ENCODE measurements at places on chromosomes 6 and 20.

DNA sequence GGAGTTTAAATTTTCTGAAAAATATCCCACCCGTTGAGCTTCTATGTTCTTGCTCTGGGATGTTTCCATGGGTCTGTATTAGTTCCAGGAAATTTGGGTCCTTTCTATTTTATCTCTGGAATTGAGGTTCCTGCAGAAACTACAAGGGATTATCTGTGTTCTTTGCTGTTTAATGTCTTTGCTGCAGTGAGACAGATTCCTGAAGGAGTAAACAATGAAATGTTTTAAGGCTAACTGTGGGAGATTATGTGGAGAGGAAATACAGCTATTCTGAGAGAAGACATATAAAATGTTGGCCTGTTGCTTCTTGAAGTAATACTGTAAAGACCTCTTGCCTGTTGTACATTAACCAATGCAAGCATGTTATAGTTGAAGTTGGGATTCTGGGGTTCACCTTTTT is 43.5 kb downstream of the SAMD5 start:
- no peak for DNase-seq

- no peak for DNase-seq
These were observed 172.7 kb upstream of the NOX3 start for GRCh38 chr6:155628306-155628705.

- DNase-seq = no peak
These were observed 187.7 kb upstream of the PRSS16 start for GRCh38 chr6:27059621-27060425.

DNA sequence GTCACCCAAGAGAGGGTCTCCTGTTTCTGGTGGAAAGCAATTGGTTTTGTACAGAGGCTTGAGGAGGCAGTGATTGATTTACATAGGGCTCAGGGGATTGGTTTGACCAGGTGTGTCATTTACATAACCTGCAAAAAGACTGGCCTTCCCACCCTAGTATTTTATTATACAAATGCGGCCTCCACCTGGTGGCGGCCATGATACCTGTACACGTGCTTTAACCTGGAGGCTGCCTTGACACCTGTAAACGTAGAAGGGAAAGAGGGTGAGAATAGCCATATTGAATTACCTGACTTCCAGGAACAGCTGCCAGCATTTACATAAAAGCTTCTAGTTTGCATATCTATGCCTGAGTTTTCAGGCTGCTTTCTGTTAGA is 48.7 kb downstream of the HLA-DPB1 start:
- DNase-seq = no peak

GRCh38 chr6:27810768-27811450 is 101.3 kb downstream of the OR2B2 start:
- no peak for DNase-seq

DNA sequence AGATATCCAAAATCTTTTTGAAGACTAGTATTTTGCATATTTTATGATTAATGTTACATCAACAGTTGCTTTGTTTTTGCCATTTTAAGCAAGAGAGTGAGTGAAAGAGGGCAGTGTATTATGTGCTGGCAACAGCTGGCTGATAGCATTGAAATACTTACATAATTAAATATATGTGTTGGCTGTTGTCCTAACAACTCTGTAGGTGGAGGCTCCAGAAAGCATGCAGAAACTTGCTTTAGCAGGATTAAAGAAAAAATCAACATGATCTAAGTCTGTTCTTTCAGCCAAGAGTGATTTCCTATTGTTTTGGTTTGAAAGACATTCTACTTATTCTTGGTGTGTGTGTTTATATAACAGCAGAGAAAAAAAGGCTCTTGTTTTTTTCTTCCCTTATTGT is 127.5 kb downstream of the CDKAL1 start:
- no peak for DNase-seq

GRCh38 chr20:44247131-44247571 is at the start of gene GDAP1L1:
TSS of gene GDAP1L1 (plus strand) at chr20:44247308. CDS start at chr20:44247335, 27 bp downstream.
- DNase-seq = peak; percentile 6

DNA sequence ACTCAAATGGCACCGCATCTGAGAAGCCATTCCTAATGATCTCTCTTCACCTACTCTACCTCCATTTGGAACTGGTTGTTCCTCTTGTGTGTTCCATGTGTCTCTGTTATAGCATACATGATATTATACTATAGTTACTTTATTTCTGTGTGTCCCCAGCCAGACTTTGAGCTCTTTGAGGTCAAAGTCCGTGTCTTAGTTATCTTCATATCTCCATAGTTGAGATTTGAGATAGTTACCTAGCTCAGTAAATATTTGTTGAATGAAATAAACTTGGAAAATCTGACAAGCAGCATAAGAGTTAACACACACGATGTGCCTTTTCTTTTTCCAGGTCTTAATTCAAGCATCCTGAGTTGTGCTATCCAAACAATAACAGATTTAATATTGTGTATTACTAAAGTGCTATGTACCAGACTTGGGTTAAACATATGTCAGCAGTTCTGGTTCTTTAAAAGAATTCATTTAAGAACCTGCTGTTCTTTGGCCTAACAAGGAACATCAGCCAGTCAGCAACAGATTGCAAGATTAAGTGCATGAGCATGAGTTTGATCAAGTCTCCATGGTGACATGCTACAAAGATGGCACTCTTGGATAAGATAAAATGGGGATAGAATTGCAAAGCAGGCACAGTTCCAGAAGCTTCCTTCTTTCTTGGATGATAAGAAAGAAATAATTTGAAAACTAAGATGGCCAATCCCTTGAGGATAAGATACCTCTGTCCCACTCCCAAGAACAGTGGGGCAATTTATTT is 8.7 kb upstream of the TNFRSF21 start:
- no peak for DNase-seq

- peak; percentile 29 for DNase-seq
These were observed 122.3 kb downstream of the THBS2 start for GRCh38 chr6:169131390-169131789.

- no peak for DNase-seq
These were observed 875.3 kb downstream of the EYS start for GRCh38 chr6:64831680-64832079.

GRCh38 chr20:41440882-41441281 is 74.3 kb upstream of the EMILIN3 start:
- no peak for DNase-seq

DNA sequence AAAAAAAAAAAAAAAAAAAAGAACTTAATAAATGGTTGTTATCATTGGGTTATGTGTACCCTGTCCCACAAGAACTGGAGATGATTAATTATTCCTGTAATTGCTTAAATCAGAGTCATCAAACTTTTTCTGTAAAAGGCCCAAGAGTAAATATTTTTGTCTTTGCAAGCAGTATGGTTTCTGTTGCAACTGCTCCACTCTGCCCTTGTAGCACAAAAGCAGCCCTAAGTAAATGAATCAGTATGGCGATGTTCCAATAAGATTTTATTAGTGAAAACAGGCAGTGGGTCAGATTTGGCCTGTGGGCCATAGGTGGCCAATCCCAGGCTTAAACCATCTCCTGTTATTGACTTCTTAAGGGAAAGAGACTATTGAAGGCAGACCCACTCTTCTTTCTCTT is 252.7 kb downstream of the TSHZ2 start:
- no peak for DNase-seq

GRCh38 chr20:52379723-52380336 is 188.3 kb upstream of the ZFP64 start:
- no peak for DNase-seq

- no peak for DNase-seq
These were observed 130.0 kb upstream of the GMDS start for GRCh38 chr6:2375443-2375842.

DNA sequence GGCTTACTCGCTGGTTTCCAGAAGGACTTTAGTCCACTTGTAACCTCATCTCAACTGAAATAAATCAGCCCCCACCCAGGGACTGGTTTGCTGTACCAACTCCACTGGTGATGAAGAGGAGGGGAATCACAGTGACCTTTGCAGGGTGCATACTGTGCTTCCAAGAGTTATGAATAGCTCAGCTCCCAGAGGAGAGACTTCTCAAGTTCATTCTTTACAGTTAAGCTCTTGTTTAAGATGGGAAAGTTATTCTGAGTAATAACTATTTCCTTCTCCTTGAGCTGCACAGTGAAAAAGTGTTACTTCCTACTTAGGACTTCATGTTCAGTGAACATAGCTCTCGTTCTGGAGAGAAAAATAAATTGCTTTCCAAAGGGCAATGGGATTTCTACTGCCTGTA is 166.5 kb upstream of the ECI2 start:
- DNase-seq = no peak

- DNase-seq = peak; percentile 9
These were observed 1.7 kb downstream of the PHF10 start for GRCh38 chr6:169722362-169723199.

DNA sequence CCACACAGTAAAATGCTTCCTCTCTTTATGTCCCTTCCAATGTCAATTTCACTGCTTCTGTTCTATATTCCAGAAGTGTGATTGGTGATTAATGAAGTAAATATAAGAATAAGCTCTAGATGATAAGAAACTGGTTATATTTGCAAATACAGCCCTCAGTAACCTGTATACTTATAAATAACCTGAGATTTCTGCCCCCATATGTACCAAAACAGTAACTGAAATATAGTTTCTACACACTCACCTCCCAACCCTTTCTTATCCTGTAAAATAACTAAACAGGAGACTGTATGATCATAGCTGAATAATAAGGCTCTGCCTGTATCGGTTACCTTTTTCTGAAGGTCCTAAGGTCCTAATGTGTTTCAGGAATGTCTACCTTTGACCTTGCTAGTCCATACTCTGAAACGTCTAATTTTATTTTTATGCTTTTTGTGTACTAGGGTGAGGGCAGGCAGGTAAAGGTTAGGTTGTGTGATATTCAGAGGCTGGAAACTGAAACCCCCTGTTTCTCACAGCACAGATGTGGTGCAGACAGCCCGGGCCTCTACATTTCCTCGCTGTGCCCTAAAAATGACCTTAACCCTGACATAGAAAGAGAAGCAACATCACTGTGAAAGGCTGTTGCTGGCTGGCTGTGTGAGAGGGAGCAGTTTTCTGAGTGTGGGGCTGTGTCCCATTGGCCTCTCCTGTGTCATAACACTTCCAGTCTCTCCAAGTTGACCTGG is 378.8 kb downstream of the CENPW start:
- DNase-seq = no peak

DNA sequence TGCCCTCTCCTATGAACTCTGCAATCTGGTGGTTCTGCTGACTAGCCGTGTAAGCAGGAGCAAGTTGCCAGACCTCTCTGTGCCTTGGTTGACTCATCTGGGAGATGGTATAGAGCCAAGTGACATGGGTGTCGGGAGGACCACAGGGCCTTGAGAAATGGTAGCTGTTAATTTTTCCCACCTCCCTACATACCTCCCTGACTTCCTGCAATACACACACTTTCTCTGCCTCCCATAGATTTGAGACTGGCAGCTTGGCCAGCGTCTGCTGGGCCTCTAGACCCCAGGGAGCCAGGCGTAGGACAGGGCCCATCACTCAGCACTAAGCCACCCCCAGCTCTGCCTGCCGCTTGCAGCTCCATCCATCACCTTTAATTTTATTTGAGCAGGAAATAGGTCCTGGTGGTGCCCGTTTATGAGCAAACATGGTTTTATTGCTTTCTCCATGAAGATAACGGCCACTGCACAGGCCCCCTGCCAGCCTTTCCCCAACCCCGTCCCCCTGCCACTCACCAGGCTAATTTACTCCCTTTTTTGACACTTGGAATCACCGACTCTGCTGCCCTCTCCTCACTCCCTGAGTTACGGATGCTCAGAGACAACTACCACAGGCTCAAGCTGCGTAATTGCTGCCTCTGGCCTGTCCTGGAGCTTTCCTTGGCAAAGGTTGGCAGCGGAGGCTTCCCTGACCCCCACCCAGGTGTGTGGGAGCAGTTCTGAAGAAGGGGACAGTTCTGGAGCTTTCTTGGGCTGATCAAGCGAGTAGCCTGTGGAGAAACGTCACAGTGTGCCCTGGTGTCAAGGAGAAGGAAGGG is 11.1 kb downstream of the GLP1R start:
- DNase-seq = no peak

DNA sequence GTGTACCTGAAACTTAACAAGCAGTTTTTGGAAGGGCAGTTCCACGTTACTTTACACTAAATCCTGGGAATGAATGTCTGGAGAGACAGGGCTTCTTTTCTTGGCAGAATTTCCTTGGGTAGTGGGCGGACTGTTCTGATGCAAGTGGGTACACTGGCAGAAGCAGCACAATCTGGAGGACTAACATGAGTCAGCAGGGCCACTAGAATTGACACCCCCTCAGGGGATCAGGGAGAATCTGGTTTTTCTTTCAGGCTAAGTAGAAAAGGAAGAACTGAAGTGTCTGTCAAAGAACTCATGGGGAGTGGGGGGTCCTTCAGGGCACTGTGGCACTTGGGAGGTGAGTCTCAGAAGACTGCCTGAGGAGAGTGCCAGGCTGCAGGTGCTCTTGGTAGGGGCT is 34.6 kb downstream of the PANK2 start:
- no peak for DNase-seq

GRCh38 chr20:25291432-25292133 is 43.7 kb downstream of the PYGB start:
- DNase-seq = no peak

DNA sequence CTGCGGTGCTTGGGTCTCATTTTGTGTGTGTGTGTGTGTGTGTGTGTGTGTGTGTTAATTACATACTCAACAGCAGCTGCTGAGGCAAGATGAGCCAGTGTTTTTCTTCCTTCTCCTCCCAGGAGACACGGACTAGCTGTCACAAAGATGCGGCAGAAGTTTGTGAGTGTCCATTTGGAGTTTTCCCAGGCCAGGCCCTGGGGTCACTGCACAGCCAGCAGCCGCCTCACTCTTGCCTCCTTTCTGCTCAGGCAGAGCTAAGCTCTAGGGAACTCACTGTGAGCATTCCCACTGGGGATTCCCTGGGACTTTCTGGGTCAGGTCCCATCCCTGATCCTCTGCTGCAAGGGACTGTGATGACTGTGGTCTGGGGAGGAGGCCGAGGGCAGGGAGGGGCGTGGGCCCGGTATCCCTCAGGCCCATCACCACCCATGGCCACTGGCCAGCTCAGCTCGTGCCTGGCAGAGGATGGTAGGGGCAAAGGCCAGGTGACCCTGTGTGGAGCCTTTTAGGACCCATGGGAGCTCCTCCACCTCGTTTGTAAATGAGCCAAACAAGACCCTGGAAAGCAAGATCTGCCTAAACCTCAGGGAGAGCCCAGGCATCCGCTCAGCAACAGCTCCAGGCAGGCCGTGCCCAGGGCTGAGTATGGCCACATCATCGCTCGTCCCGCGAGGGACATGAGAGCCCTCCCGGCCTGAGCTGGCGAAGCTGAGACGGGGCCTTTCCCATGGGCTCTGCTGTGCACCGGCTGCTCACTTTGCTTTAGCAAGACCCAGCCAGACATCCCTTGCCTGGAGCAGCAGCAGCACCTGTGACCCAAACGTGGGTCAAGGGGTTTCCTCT is 102.0 kb downstream of the PSMB1 start:
- DNase-seq = no peak

Data from substantia nigra (tissue), 51 donors.